ENCODE measurements at places on chromosomes 3 and 15.

DNA sequence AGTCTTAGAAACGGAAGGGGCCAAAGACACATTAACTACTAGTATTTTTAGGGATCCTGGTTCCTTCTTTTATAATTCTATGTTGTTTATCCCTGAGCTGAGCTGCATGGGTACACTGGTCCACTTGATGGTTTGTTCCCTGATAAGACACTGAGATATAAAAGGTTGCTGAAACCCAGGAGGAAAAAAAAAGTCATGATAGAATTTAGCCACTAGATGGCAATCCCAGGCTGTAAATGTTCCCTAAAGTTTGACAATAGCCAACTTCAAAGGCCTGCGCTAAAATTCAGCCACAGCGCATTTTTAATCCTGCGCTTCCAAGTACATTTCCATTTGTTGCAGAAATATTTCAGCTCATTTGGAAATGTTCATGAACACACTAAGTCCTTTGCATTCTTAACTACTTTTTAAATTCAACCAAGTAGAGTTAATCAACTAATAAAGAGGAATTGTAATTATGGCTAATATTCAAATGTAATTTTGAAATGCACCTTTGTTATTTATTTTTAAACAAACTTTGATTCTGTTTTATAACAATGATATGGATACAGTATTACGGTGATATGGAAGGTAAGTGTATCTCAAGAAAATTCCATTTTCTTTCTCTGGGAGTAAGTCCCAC, 249.3 kb upstream of the FEZF2 start:
- peak; percentile 10 for DNase-seq

- DNase-seq = no peak
These were observed 22.3 kb upstream of the MORF4L1 start for GRCh38 chr15:78850352-78850751.

- no peak for DNase-seq
These were observed 10.5 kb upstream of the SLC28A1 start for GRCh38 chr15:84873997-84874396.

DNA sequence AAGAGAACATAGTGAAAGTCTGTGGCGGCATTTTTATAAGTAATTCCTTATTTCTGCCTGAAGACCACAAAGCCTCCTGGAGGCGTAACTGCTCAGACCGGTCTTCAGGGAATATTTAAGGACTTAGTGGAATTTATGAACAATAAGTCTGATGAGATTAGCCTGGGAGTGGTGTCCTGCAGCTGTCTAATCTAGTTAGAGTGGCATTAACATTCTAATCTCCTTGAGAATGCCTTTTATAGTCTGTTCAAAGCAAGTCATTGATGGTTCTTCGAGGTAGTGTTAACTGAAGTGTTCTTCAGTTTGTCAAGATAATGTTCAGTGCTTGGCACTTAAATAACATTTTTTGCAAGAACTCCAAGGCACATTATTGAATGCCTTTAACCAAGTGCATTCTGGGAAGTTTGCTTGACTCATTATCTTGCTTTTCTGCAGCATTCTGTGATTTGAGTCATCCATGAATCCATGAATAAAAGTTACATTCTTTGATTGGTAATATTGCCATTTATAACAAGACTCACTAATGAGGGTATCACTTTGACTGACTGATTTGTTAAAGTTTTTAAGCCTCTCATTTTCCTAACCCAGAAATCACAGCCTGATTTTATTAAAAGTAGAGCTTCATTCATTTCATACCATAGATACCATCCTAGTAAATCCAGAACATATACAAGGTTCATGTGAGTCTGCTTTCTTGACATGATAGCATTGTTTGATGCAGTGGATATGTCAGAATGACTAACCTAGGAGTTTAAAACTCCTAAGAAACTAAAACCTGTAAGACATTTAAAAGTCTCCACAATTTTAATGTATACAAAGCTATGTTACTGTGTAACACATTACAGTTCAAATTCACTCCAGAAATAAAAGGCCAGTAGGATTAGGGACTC, 12.5 kb downstream of the RBM5 start:
- no peak for DNase-seq

GRCh38 chr3:138062626-138063025, 52.7 kb downstream of the CLDN18 start:
- no peak for DNase-seq

DNA sequence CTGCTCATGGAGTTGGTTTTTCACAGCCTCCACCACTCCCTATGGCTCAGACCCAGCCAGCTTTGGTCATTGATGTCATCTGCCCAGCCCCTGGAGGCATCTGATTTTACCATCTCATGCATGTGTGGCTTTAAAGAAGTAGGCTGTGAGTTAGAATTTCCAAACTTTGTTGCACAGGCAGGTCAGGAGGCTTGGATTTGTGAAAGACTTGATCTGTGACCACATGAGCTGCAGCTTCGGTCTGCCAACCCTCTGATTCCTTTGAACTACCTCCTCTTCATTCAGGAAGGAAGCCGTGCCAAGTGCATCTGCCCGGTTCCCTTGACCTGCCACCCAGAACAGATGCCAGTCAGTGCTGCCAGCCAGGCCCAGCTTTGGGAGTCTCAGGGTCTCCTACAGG, 9.2 kb downstream of the CTXND1 start:
- no peak for DNase-seq

DNA sequence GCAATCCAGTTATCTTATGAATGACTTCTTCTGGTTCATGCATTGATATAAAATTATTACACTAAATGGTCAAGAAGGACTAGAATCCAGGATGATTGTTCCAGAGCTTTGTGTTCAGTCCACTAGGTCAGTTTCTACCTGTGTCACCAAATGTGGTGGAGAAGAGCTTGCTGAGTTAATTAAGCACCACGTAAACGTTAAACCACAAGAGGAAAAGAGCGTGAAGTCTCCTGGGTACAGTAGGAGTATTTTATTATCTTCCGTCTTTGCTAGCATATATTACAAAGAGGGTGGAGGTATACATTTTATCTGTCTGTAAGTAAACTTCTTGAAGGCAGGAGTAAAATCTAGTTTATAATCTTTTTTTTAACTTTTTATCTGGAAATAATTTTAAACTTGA, 23.5 kb downstream of the CHP1 start:
- no peak for DNase-seq

- no peak for DNase-seq
These were observed 34.2 kb downstream of the ATP2B2 start for GRCh38 chr3:10471054-10471688.

DNA sequence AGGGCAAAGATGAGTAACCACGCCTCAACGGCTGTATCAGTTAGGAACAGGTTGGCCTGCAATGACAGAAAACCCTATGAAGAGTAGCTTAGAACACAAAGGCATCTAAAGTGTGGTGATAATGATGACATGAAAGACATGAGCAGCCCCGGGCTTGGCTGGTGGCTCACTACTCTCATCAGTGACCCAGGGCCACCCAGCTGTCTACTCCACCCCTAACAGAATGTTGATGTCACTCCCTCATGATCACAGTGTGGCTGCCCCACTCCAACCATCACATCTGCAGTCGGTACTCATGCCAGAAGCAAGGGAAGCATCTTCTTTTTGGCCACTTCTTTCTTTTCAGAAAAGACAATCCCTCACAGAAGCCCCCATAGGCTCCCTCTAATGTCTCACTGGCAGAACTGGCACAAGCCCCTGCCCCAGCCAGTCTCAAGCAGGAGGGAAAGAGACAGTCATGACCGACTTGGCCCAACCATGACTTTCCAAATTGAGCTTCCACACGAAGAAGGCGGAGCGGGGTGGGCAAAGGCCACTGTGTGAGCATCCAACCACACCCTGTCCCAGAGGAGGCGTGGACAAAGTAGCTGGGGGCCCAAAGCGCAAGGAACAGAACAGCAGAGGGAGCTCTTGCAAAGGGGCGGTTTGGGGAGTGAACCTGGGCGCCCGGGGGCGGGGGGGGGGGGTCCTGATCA, 72.0 kb upstream of the IQSEC1 start:
- no peak for DNase-seq

DNA sequence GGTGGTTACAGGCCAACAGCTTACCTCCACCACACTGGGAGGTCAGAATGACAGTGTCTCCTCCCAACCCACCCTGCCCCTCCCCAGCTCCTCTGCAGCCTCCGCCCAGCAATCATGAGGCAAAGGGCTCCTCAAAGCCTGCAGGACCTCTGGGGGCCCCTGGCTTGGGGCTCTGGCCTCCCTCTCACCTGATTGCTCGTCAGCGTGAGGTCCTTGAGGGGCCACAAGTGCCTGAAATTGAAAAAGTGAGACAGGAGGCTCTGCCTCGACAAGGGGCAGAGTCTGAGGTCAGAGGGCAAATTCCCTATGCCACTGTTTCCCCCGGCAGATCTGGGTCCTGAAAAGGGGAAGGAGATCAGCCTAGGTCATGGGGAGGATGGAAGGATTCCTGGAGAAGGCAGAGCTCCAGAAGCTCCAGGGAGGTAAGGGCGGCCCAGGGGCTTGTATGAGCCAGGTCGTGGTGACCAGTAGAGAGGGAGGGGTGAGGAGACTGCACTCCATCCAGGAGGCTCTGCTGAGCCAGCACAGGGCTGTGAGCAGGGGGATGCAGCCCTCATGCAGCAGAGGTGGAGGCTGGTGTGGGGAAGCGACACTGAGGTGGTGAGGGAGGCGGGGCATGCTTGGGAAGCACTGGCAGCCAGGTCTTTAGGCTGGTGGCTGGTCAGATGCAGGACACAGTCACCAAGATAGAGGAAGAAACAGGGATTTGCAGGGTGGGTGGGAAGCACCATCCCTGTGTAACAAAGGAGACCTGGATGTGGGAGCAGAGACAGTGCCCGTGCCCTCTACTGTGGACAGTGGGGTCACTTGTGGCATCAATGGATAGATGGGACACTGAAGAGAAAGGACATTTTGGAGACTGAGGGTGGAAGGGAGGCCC, 20.1 kb downstream of the ALS2CL start:
- DNase-seq = no peak

GRCh38 chr3:122862381-122862780, 67.5 kb downstream of the SLC49A4 start:
- DNase-seq = no peak

DNA sequence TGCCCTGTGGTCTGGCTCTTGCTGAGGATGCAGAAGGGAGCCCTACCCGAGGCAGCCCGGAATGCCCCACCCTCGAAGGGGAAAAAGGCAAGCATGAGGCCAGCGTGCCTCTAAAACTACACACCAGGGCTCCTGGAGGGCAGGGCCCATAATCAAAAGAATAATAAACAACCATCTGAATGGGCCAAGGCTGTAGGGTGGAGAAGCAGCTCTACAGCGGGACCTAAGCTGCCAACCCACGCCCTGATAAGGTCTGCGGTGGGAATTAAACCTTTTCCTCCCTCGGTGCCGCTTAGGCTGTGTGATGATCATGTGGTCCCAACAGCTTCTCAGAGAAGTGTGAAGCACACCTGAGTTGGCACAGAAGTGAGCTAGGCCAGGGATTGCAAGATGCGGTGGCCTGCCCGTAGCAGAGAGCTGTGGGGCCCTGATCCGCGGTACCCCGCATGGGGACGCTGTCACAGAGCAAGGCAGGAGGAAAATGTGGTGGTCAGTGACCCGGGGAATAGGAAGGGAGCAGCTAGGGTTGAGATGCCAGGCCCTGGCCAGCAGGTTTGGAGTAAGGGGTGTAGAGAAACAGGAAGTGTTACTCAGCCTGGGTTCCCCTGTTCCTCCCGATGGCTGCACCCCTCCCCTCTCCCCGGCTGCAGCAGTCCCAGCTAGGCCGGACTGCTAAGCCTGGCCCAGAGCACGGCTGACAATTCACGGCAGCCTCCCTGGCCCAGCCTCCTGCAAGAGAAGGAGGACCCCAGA, 1.1 kb upstream of the C15orf62 start:
- DNase-seq = peak; percentile 71

DNA sequence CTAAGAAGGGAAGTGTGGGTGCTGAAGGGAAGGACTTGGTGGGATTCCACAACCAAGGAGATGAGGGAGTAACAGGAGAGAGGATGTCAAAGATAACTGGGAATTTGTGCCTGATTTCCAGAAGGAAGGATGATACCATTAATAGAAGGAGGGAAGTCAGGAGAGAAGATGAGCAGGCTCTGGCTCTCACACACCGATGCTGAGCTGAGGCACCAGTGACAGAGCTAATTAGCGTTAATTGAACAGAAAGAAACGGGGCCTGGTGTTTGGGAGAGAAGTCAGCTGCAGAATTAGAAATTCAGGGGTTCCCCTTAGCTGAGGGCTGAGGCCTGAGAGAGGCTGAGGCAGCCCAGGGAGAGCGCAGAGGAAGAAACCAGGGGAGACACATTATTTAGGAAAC, 11.9 kb upstream of the PDIA5 start:
- DNase-seq = no peak

GRCh38 chr3:9247941-9248521, 1.4 kb downstream of the SRGAP3 start:
- no peak for DNase-seq

DNA sequence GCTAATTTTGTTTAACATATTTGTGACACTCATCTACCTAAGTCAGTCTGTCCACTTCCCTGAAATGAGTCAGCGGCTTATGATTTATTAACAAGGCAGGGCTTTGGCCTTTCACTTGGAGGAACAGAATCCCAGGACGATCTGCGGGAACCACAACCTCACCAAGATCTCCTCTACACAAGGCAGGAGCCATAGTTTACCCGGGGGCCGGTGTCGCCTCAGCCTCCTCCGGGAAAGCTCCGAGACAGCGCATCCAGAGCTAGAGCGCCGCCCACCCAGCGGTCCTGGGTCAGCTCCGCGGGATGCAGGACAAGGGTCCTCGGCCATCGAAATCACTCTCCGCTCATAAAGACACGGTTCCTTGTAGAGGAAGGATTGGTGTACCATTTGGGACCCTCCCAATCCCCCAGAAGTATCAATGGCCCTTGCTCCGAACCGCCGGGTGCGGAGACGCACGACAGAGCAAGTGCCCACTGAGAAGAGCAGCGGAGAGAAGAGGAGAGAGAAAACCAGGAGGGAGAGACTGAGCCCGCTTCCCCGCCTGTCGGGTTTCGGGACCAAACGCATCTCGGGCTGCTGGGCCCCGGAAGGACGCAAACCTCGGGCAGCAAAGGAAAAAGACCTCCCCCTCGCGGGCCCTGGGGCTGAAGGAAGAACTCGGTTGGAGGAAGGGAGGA, 13.1 kb upstream of the ALCAM start:
- no peak for DNase-seq

DNA sequence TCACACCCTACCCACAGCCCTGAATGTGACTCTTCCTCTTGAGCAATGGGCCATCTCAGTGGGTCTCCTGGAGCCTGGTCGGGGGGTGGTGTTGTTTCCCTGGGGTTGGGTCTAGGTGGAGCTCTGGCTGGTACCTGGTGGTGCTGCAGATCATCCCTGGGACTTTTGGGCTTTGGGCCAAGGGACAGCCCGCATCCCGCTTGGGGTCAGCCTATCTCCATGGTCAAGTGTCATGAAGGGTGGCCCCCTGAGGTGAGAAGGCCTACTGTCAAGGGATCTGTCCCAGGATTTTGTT, 202.0 kb downstream of the UBE3A start:
- no peak for DNase-seq

DNA sequence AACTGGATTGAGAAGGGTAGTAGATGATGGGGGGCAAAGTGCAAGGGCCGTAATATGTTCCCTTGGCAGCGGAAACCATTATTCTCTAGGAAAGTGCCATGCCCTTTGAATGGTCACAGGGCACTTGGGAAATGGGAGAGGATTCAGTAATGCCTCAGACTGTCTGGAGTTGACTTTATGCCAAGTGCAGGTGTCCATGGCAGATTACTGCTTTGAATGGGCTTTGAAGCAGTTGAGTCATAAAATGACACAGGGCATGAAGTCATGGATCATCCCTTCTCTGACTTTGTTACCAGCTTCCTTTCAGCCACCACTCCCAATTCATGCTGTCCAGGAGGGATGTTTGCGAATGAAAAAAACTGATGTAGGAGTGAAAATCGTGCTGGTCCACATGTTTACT, 20.1 kb downstream of the AADACL2 start:
- no peak for DNase-seq

GRCh38 chr15:91498749-91499062, 354.8 kb upstream of the SLCO3A1 start:
- no peak for DNase-seq

GRCh38 chr15:36050899-36051298, 504.9 kb upstream of the DPH6 start:
- DNase-seq = no peak

All from GM13977 (cell line).